ENCODE measurements at places on chromosomes 3 and 15.

GRCh38 chr3:168807448-168807847, 711.7 kb upstream of the GOLIM4 start:
- no peaks in the 10 kb centered on the region for H3K27me3 ChIP-seq
- DNase-seq = no peak
- H3K36me3 ChIP-seq = no peaks in the 10 kb centered on the region
- no peak overlapping the region for H3K4me3 ChIP-seq

DNA sequence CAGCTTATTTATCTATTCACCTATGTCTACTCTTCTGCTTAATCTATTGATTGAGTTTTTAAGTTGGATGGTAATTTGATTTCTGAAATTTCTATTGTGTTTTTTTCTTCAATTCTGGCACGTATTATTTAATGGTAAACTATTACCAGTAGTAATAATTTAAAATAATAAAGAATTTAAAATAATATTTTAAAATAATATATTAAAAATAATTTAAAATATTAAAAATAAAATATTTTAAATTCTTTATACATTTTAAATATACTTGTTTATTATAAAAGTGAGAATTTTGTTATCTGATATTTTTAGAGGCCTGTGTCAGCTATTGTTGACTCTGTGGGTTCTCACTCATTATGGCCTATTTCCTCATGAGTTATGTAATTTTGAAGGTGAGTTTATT, 100.7 kb upstream of the SPATA16 start:
- DNase-seq = no peak
- H3K36me3 ChIP-seq = no peaks in the 10 kb centered on the region
- no peak overlapping the region for H3K4me3 ChIP-seq
- no peaks in the 10 kb centered on the region for H3K27me3 ChIP-seq
- H3K27ac ChIP-seq = no peak overlapping the region
- H3K4me1 ChIP-seq = no peaks in the 10 kb centered on the region

DNA sequence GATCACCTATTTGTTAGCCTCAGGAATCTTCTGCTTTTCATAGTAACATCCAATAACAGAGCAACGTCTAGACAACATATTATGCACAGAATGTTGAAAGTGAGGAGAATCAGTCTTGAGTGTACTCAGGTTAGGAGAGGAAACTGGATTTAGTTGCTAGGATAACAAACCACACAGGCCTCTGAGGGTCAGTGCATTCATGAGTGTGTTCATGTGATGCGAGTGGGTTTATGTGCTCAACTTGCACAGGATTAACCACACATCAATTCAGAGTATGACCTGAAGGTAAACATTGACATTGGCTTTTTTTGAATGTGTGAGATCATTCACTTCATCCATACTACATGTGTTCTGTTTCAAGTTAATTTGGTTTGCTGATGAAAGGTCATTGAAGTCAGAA, 287.6 kb downstream of the DIPK2A start:
- DNase-seq = no peak
- H3K27ac ChIP-seq = no peak overlapping the region
- H3K36me3 ChIP-seq = no peaks in the 10 kb centered on the region
- H3K4me3 ChIP-seq = no peak overlapping the region

DNA sequence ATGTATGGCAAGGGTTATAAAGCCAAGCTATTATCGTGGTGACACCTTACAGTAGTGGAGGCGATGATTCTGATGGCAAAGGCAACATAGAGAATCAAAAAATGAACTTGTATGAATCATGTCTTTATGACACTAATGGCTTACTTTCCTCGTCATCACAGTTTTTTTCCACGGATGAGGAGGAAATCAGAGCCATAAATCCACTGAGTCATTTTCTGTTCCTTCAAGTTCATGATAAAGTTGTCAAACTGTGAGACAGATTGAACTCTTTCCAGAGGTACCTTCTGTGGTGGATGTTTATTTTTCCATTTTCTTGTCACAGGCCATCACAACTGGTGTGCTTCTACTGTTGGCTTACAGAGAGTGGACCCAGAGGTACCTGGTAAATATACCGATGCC, 8.5 kb downstream of the TMEM212 start:
- no peaks in the 10 kb centered on the region for H3K36me3 ChIP-seq
- H3K27ac ChIP-seq = peak overlapping the region; percentile 39
- no peak overlapping the region for H3K4me3 ChIP-seq
- H3K4me1 ChIP-seq = no peaks in the 10 kb centered on the region
- no peak for DNase-seq
- H3K27me3 ChIP-seq = no peaks in the 10 kb centered on the region

GRCh38 chr3:42701371-42702065, 1.1 kb downstream of the HHATL start:
- no peak overlapping the region for H3K27ac ChIP-seq
- no peaks in the 10 kb centered on the region for H3K36me3 ChIP-seq
- no peaks in the 10 kb centered on the region for H3K27me3 ChIP-seq
- no peaks in the 10 kb centered on the region for H3K4me1 ChIP-seq
- H3K4me3 ChIP-seq = no peak overlapping the region
- DNase-seq = no peak

GRCh38 chr3:38165722-38166387, 518 bp downstream of the OXSR1 start:
- peaks cover 13% of the 10 kb centered on the region for H3K4me1 ChIP-seq
- H3K27ac ChIP-seq = peak overlapping the region; percentile 98
- H3K36me3 ChIP-seq = no peaks in the 10 kb centered on the region
- DNase-seq = no peak

DNA sequence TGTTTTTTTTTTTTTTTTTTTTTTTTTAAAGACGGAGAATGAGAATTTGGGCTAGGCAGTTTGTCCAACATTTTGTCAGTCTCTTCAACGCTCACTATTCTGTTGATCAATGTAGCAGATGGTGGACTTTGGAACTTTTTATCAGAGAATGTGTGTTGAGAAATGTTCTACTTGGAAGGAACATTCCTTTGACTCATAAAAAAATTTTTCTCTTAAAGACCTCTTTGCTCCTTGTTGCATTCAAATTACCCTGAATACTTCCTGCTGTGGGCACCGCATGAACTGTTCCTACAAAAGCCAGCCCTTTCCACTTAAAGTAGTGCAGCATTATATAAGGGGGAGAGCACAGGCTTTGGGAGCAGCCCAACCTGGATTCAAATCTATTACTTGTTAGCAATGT, 182.9 kb downstream of the AKAP13 start:
- H3K27ac ChIP-seq = peak overlapping the region; percentile 82
- no peak overlapping the region for H3K4me3 ChIP-seq
- H3K36me3 ChIP-seq = no peaks in the 10 kb centered on the region
- H3K4me1 ChIP-seq = peaks cover 26% of the 10 kb centered on the region
- DNase-seq = peak; percentile 37

GRCh38 chr3:119322835-119323722, 28.9 kb downstream of the ARHGAP31 start:
- H3K4me3 ChIP-seq = peak overlapping the region; percentile 58
- peaks cover 10% of the 10 kb centered on the region for H3K4me1 ChIP-seq
- DNase-seq = peak; percentile 85
- H3K36me3 ChIP-seq = no peaks in the 10 kb centered on the region
- peak overlapping the region; percentile 84 for H3K27ac ChIP-seq
